ENCODE measurements at places on chromosomes 4 and X.

DNA sequence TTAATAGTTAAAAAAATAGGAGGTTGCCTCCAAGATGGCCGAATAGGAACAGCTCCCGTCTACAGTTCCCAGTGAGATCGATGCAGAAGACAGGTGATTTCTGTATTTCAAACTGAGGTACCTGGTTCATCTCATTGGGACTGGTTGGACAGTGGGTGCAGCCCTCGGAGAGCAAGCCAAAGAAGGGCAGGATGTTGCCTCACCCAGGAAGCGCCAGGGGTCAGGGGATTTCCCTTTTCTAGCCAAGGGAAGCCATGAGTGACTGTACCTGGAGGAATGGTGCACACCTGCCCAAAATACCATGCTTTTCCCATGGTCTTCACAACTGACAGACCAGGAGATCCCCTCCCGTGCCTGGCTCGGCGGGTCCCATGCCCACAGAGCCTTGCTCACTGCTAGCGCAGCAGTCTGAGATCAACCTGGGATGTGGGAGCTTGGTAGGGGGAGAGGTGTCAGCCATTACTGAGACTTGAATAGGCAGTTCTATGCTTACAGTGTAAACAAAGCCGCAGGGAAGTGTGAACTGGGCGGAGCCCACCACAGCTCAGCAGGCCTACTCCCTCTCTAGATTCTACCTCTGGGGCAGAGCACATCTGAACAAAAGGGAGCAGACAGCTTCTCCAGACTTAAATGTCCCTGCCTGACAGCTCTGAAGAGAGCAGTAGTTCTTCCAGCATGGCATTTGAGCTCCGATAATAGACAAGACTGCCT is 47.5 kb downstream of the PPA2 start:
- DNase-seq = no peak

DNA sequence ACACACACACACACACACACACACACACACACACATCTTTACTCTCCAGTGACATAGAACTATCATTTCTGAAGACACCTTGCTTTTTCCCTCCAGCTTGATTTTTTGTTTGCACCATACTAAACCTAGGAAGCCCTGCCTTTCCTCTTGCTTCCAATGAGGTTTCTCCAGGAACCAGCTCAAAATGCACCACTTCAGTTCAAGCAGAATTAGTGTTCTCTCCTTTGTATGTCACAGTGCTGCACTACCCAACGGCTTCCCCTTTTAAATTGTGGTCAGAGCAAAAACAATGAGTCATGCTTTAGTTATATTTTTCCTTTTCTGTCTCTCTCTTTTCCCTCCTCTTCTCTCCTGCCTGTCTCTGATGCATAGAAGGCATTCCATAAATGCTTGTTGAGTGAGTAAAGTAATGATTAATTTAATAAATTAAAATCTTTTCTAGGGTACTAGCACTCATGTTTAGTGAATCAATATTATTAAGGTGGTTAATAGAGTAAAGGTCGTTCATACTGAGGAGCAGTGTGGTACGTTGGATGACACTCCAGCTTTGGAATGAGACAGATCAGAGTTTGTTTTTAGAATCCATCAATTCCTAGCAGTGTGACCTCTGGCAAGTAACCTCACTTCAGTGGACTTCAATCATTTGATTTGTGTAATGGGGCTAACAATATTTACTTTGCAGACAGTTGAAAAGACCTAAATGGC is 5.9 kb downstream of the RTL3 start:
- no peak for DNase-seq

- DNase-seq = peak; percentile 10
Measured at GRCh38 chr4:41989994-41990364, 351 bp upstream of the SLC30A9 start.

DNA sequence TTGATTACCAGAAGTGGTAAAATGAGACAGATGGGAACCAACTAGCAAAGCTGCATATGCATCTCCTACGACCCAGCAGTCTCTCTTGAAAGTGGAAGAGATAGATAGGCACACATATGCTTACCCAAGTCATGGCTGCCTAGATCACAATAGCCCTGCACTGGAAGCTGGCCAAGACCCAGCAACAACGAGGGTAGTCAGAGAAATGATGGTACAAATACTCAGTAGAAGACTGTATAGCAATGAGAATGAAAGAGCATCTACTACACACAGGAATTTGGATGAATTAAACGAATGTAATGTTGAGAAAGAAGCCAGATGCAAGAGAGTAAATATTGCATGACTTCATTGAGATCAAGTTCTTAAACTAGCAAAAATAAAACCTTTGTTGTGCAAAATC is 100.3 kb upstream of the FAT1 start:
- no peak for DNase-seq
